Activated CD4-positive, CD25-positive, alpha-beta regulatory T cell treated with anti-CD3 and anti-CD28 coated beads, Interleukin-2, amount 50 U/mL, for 16 hours (primary cell): ENCODE measurements at places on chromosomes 4 and X.

DNA sequence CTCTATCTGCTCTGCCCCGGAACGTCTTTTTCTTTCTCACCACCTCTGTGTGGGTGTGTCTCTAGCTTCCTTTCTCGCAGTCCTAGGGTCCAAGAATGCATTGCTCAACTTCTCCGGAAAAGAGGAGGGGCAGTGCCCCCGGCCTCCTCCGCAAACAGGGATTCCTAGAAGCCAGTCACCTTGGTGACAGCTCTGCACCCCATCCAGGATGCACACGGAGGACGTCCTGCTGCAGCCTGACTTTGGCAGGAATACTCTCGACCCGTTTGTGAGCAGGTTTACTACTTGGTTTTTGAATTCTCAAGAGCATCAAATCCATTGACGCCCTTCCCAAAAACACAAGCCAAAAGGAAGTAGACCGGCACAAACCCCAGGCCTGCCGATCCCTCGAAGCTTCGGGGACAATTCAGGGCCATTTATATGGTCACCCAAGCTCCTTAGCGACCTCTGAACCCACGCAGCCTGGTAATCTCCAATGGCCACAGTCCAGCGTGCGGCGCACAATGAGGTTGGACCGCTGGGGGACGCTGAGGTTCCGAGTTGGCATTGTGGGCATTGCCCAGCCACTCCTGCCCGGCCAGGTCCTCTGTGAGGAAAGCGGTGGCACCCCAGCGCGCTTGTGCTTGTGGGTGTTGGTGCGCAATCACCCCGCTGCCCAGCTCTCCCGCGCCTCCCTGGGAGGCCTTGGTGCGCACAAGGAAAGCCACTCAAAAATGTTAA, 9.8 kb downstream of the NKX3-2 start:
- DNase-seq: no peak

DNA sequence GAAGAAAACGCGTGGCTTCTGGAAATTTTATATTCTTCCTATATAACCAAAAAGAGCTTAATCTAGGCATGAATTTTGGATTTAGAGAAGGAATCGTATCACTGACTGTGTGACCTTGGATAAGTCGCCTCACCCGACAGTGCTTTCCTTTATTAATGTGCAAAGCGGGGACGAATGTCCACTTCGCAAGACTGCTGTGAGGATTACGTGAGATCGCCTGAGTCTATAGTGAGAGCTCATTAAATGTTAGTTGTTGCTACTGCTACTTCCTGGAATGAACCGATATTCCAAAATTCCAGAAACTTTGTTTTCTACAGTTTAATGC, 448 bp upstream of the TBC1D8B start:
- DNase-seq: no peak

GRCh38 chrX:71252221-71252620, 1.7 kb downstream of the ZMYM3 start:
- no peak for DNase-seq

GRCh38 chr4:52575406-52575805, 83.7 kb downstream of the USP46 start:
- DNase-seq: no peak

DNA sequence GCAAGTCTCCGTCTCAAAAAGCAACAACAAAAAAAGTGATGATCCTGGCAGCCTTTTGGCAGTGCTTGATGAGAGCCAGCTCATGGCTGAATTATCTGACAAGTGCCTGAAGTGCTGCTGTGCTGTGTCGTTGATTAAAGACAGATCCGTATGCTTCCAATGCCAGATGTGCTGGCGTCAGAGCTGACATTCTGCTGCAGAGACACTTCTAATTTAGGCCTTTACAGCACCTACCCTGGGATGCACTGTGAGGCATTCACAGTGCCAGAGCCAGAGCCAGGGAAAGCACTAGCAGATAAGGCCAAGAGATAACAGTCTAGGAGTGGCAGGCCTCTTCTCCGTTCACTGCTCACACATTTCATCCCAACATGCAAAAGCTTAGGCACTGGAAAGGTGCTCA, 995.5 kb downstream of the RAB28 start:
- no peak for DNase-seq
